ENCODE measurements at places on chromosomes 3 and 15.

GRCh38 chr15:51672155-51672687 lies 9.1 kb upstream of the SCG3 start:
- no peak for DNase-seq

GRCh38 chr15:77036537-77037387 lies 34.1 kb downstream of the TSPAN3 start:
- no peak for DNase-seq

DNA sequence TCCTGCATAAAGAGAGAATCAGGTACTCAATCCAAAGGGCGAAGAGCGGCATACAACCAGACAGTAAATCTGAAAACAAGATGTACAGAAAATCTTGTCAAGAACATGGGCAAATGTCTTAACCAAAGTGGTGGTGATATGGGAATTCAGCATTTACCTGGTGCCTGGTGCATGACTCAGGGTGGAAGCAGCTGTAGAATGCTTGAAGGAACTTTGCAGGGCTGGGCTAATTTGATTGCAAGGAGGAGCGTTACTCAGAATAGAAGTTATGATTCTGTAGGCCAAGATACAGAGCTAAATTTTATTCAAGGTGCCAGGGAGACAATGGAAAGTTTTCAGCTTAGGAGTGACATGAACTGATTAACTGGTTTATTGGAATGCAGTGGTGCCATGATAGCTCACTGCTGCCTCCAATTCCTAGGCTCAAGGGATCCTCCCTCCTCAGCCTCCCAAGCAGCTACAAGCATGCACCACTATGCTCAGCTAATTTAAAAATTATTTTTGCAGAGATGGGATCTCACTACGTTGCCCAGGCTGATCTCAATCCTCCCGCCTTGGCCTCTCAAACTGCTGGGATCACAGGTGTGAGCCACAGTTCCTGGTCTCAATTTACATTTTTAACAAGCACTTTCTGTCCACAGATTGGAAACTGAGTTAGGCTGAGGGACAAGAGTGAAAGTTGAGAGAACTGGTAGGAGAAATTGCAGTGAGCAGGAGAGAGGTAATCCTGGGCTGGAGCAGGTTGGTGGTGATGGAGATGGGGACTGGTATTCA lies 91.5 kb upstream of the TBC1D5 start:
- no peak for DNase-seq

DNA sequence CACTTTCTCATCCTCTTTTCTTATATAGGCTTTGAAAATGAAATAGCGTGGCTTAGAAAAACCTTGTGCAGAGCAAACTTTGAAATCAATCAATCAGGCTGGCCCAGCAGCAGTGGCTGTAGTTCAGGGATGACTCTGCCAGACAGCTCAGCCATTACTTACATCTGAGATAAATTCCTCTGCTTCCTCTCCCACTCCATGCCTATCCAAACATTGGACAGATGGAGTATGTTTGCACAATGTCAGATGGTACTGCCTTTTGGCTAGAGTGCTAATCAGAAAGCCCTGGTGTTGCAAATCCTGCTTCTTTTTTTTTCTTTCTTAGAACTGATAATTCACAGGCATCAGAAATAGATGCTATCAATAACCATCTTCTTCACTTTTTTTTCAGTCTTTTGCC lies 1065.1 kb downstream of the AGBL1 start:
- DNase-seq: no peak

DNA sequence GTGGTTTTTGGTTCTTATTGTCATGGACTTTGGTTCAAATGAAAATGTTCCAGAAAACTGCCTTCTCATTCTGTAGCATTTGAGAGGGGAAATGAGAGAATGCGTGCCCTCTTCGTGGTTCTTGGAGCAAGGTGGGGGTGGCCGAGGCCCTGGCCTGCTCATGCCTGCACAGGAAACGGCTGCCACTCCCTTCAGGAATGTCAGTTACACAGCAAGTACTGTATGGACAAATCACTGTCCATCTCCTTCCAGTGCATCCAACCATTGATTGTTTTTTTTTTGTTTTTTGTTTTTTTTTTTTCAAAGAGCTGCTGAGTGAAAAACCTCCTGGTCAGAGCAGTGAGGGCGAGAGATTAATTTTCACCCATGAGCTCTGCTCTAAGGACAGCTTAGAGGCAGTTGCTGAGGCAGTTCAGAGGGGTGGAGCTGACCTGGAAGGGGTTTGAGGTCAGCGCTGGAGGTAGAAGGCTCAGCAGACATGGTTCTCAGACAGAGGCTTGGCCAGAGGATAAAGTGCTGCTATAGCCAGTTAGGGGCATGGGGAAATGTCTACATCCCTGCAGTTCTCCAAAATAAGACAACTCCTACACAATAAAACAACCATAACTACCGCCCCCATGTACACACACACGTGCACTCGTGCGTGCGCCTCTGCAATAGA lies 20.2 kb upstream of the KIF23 start:
- peak; percentile 50 for DNase-seq

GRCh38 chr3:78604341-78604740 lies 1163.5 kb downstream of the ROBO1 start:
- peak; percentile 9 for DNase-seq

DNA sequence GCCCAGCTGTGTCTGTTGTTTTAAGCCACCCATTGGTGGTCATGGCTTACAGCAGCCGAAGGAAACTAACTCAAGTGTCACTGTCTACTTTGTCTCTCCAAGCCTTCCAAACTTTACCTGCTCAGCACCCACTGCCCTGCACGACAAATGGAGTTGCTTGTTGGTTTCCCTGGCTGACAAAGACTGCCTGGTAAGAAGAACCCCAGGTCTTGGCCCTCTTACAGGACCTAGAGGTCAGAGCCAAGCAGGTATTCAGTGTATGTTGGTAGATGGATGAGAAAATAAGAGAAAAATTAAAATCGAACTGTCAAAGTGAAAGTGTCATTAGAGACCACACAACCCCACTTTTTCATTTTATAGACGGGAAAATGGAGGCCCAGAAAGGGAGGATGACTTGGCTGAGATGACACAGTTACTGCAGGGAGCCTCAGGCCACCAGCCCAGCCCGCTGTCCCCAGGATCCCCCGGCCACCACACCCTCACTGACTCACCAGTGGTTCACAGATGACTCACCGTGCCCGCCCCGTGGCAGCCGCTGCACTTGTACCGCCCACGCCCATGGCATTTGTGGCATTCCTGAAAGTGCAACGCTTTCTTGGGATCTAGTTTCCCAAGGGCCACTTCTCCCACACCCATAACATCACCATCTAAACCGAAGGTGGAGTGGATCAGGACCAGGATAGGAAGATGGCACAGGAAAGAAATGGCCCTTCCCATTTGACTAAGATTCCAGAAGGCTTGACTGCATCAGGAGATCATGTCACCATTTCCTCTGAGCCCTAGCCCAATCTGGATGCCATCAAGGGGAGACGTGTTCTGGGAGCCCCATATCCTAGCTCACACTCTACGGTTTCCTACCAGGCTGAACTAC lies 15.2 kb downstream of the SSUH2 start:
- DNase-seq: peak; percentile 89

DNA sequence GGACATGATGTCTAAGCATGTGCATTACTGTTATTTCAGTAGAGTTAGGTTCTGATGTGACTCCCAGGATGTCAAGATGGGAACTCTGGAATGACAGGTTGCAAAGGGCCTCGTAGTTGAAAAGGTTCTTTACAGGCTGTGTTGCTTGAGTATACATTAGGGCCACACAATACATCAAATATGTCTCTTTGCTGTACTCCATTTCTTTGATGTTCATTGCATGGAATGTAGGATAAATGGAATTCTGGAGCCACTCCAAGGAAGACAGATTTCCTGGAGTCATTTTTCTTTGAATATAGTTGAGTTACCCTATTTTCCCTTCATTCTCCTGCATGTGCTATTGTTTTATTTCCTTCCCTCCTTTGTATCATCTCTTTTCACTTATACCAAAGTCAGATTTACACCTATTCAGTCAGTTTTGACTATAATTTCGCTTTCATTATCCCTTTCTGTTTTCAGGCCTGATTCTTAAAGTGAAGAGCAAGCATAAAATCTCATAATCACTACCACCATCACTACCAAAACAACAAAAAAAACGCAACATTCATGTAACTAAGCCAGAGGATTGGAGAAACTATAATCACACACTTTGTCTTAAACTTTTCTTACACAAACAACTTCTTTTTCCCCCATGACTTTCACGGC lies 61.2 kb upstream of the PTX3 start:
- no peak for DNase-seq

DNA sequence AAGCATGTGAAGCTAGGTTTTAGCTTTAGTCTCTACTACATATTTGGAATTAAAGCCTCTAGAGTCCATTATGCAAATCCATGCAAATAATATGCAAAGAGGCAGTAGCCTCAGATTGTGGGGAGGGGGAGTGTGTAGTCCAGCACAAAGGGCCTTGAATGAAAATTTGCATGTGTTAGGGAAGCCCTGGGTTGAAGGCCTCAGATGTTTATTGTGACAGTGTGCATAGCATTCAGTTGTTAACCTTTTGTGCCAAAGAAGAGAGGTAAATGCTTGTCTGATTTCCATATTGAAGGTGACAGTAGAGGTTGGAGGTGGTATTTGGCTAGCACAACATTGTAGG lies 24.5 kb upstream of the BFSP2 start:
- no peak for DNase-seq

DNA sequence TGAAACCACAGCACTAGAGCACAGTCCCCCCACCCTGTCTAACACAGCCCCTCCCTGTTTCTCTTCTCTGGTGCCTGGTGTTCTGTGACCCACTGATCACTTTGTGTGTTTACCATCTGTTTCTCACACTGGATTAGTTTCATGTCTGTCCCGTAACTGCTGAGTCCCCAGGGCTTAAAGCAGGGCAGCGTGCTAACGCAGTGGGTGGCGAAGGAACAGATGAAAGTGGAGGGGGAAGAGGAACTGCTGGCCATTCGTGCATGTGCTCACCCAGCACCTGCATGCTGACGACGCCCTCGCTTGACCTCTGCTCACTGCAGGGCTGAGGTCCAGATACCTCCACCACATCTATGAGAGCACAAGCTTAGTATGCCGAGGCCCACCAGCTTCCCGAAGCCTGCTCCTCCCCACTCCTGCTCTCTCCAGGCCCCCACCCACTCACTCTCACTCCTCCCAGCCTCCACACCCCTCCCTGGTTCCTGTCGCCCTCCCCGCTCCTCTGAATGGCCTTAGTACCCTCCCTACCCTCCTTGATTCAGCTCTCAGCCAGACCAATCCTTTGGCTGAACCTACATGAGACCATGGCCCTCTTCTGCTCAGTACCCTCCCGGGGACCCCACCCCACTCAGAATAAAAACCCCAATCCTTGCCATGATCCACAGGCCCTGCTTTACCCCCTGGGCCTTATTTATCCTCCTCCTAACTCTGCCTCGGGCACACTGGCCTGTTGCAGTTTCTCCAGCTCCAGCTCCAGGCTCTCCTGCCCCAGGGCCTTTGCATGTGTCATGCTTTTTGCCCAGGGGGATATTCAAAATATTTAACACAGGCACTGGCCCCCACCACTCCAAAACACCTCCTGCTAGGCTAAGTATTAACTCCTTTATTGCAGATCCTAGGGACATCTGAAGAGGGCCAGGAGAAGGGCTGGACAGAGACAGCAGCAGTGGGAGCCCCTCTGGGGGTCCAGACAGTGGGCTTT lies 15.1 kb upstream of the IQSEC1 start:
- DNase-seq: no peak

- no peak for DNase-seq
Measured at GRCh38 chr3:83393276-83393675, 1565.5 kb upstream of the CADM2 start.

GRCh38 chr3:26369133-26369532 lies 253.4 kb upstream of the LRRC3B start:
- peak; percentile 2 for DNase-seq

DNA sequence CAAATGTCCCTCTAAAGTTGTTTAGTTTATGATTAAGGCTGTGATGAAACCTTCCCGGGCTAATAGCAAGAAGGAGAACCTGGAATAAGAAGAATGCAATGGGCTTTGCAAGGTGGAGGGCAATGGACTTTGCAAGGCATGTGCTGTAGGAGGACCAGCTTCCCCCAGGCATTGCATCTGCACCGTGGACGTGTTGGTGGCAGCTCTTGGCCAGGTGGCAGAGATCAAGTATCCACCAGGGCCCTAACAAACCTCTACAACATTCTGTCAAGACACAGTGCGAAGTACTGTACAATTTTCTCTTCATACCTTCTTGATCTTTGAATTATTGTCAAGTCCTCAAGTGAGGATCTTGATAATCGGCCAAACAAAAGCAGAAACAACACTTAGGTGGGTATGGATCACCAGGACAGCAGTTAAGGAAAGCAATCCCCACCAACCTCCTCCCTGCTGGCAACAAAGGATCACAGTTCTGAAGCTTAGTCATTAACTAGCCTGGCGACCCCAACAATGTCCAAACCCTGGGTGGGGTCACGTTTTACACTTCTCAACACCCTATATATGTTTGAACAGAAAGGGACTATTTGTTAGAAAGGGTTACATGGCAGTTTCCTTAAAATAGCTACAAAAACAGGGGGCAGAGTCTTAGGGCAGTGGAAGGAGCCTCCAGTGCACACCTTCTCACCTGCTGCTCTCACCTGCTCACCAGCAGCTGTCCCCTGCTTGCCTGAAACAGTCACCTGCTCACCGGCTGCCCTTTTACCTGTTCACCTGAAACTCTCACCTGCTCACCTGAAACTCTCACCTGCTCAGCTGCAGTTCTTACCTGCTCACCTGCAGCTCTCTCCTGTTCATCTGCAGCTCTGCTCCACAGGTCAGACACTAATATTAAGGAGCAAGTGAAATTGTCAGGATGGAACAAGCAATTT lies 137.9 kb upstream of the LIPC start:
- DNase-seq: no peak

- no peak for DNase-seq
Measured at GRCh38 chr15:70063261-70063925, 34.3 kb downstream of the TLE3 start.

DNA sequence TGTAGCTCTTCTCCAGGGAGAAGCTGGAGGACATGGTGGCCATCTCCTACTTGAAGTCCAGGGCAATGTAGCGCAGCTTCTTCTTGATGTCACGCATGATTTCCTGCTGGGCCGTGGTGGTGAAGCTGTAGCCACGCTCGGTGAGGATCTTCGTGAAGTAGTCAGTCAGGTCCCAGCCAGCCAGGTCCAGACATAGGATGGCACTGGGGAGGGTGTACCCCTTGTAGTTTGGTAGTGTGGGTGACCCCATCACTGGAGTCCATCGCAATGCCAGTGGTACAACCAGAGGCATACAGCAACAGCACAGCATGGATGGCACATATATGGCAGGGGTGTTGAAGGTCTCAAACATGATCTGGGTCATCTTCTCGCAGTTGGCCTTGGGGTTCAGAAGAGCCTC lies 7.0 kb upstream of the LPCAT4 start:
- DNase-seq: no peak

GRCh38 chr3:68468695-68469375 lies 463.5 kb downstream of the TAFA4 start:
- DNase-seq: no peak

- DNase-seq: no peak
Measured at GRCh38 chr3:60475096-60475495, 776.2 kb downstream of the FHIT start.

DNA sequence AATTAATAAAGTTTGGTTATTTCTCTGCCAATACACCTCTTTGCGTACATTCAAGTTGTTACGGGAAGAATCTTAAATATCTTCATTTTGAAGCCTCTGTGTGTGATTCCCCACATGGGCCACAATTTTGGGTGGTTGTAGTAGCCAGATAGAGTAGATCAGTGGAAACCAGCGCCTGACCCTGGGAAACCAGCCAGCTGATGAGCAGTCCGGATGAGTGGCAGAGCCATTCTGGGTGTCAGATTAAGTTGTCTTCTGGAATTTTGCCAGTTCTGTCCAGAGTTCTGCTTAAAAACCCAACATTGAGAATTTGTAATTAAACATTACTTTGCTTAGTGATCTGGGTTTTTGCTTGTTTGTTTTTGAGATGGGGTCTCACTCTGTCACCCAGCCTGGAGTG lies 49.7 kb downstream of the MRPS25 start:
- DNase-seq: no peak

- no peak for DNase-seq
Measured at GRCh38 chr3:133236901-133237300, 163.0 kb upstream of the BFSP2 start.

All from HTR-8/SVneo (cell line).